Brain (organoid and tissue), 16 donors: ENCODE measurements at places on chromosomes 6 and 20.
A peak's percentile ranks its signal among the peaks of the same experiment; 100 is the strongest.

DNA sequence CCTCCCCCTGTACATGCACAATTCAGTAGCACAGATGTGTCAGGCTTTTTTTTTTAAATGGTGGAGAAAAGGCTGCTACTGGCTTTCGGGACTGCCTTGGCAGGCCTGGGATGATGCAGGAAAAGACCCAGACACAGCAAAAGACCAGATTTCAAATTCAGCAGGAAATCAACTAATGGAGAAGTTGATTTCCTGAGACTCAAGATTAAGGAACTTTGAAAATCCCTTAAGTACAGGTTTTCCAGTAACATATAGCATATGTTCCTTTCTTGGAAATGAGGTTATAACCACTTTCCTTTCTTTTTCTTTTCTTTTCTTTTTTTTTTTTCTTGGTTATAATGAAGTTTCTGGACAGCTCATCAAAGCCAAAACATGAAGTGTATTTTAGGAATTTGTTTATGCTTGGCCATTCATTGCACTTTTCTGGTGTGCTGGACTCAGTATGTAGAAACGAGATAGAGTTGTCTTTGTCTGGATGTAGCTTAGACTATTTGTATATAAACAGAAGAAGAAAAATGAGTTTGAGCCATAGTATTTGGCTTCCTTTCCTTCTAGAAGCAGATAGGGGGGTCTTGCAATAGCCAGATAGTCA lies 119.4 kb downstream of the SASH1 start:
- DNase-seq = no peak

DNA sequence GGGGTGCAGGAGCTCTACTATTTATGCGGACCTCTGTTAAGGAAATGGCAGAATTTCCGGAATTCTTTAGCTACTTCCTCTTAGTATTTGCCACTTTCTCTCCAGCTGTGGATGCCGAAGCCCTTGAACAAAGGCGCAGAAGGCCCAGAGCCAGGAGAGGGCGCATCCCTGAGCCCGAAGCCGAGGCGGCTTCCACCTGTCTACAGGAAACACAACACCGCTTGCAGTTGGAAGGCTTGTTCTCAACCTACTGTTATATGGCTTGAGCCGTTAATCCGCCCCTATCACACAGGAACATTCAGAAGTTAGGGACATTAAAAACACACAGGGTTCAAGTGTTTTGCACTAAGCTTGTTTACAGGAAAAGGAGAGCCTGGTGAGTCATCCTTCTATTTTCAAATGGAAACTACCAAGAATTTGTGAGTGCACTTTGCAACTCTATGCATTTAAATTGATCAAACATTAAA lies 417.1 kb downstream of the BCKDHB start:
- peak; percentile 33 for DNase-seq

- DNase-seq = no peak
Measured at GRCh38 chr6:157143890-157144798, 179.2 kb downstream of the TMEM242 start.

DNA sequence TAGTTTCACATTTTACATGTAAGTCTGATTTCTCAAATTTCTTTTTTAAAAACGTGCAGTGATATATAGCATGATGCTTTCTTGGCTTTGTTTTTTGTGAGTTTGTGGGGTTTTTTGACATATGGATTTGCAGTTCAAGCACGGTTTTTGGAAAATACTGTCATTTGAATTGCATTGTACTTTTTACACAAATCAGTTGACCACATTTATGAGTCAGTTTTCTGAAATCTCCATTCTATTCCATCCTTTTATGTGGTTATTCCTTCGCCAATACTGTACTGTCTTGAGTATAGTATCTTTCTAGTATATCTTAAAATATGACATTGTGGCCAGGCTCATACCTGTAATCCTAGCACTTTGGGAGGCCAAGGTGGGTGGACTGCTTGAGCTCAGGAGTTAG lies 890.0 kb upstream of the CITED2 start:
- DNase-seq = no peak

DNA sequence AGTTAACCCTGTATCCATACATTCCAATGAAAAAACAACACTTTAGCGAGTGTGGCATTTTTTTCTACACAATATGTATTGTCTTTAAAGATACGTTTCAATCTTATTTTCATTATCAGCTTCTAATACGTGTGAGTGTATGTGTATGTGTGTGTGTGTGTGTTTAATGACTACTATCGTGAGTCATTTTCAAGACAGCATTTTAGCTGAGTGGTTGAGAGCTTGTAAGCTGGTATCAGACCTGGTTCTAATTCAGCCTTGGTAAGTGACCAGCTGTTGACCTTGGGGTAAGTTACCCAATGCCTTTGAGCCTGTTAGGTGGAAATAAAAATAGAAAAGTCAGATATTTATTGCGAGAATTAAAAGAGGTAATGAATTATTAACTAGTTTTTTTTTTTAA lies 320.0 kb upstream of the NT5E start:
- no peak for DNase-seq

DNA sequence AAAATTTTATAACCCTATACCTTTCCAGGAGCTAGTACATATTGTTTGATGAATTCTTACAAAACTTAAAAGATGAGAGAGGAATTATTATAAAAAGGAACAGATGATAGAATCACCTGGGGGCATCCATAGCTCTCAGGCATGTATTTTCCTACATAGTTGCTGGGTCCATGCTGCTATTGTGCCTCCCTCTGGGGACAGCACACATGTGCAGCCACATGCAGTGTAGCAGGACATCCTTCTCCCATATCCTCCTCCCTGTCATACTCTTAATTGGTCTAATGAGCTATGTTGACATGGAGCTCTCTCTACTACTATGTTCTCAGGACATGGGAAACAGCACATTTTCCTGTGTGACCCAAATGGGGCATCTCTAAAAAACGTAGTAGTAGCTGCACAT lies 898.2 kb upstream of the MAP3K7 start:
- DNase-seq = no peak

GRCh38 chr6:62480544-62480943 lies 194.5 kb upstream of the KHDRBS2 start:
- no peak for DNase-seq

GRCh38 chr6:107330168-107330567 lies 129.2 kb downstream of the PDSS2 start:
- DNase-seq = no peak

DNA sequence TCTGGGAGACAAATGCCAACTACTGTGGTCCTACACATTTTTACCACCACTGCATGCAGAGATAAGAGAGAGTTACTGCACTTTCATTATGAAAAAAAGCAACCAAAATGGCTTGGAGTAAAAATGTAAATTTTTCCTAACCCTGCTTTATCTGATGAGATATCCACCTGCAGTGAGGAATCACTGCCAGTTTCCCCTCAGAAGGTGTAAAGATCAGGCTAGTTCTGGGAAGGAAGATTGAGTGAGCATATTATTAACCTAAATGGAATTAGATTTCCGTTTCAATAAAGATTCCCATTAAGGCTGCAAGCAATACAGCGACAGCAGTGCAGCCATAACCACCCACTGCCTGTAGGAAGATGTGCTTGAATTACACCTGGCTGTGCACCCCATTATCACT lies 84.9 kb downstream of the QRSL1 start:
- no peak for DNase-seq

GRCh38 chr20:16819483-16819882 lies 71.3 kb downstream of the OTOR start:
- DNase-seq = no peak

DNA sequence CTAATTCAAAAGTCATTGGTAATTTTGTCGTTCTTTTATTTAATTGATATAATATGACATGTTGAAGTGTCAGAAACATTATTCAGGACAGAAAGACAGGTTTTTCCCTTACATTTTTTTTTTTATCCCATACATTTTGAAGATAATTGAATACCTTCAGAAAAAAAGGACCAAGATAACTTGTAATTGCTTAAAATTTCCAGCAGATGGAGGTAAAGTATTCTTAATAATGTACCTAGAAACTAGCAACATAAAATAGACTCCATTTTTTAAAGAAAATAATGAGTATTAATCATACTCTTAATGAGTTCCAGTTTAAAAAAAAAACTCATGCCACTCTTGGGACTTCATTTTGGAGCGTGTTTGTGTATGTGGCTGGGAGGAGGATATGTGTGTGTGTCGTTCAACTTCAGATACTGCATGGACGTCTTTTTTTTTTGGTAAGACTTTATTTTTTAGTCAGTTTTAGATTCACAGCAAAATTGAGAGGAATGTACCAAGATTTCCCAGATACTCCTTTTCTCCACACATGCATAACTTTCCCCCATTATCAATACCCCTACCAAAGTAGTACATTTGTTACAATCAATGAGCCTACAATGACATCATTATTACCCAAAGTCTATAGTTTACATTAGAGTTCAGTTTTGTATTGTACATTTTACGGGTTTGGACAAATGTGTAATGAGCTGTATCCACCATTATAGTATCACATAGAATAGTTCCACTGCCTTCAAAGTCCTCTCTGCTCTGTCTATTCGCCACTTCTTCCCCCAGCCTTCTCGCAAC lies 79.4 kb downstream of the ROS1 start:
- peak; percentile 61 for DNase-seq

DNA sequence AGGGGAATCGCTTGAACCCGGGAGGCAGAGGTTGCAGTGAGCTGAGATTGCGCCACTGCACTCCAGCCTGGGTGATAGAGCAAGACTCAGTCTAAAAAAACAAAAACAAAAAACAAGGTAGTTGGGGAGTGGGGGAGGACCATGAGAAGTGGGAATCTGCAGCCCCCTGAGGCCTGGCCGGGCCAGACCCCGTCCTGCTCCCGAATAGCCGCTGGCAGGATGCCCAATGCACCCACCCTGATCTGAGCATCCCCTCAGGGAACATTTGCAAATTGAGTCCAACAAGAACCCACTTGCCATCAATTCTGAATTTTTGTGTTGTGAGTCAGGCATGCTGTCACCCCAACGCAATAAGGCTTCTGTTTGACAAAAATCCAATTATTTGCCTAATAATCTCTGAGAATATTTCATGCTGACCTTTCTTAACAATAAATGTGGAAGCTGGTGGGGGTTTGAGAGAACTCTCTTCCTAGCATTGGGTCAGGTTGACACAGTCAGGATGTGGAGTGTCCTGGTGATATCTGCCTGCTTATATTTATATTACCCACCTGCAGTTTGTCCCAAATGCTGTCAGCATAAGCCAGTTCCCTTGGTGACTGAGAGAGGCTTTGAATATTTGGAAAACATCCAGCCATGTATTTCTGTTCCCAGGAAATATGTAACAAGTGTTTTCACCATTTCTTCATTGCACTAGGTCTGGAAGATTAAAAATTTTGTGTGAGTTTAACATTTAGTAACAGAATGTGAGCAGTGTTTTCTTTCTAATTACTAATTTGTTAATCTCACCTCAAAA lies 28.4 kb upstream of the FRMD1 start:
- no peak for DNase-seq

DNA sequence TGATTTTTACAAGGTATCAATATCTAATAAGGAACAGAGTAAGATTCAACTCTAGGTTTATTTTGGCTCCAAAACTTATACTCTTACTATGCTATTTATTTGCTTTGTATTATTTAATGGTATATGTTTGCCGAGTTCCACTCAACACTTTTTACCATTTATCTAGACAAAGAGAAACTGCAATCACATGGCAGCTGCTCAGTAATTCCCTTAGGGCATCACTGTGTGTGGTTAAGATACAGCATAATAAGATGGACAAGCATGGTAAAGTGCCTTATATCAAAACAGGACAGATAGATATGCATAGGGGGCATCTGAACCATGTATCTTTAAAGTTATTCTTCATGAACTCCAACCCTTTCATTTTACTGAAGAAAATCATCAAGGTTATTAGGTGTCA lies 483.0 kb upstream of the ID4 start:
- no peak for DNase-seq

GRCh38 chr6:28880894-28881780 lies 42.6 kb downstream of the TRIM27 start:
- DNase-seq = peak; percentile 95

- peak; percentile 8 for DNase-seq
Measured at GRCh38 chr6:97282238-97282725, 734 bp downstream of the MMS22L start.

DNA sequence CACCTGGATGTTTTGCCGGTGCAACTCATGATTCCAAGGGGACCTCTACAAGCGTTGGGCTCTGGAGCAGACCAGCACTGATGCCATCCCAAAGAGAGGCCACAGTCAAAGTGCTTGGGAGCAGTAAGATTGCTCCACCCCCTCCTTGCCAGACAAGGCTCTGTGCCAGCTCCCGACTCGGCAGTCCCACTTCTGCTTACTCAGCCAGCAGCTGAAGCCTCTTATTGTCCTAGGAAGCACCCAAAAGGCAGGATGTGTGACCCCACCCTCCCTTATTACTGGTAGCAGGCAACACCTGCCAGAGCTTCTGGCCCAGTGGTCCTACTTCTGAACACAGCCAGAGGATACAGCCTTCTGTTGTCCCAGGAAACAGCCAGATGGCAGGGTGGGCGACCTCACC lies 614.2 kb downstream of the TENT5A start:
- no peak for DNase-seq

- no peak for DNase-seq
Measured at GRCh38 chr20:34956751-34957472, 1.2 kb downstream of the MYH7B start.

GRCh38 chr20:4444404-4444803 lies 277.3 kb upstream of the PRND start:
- DNase-seq = no peak

DNA sequence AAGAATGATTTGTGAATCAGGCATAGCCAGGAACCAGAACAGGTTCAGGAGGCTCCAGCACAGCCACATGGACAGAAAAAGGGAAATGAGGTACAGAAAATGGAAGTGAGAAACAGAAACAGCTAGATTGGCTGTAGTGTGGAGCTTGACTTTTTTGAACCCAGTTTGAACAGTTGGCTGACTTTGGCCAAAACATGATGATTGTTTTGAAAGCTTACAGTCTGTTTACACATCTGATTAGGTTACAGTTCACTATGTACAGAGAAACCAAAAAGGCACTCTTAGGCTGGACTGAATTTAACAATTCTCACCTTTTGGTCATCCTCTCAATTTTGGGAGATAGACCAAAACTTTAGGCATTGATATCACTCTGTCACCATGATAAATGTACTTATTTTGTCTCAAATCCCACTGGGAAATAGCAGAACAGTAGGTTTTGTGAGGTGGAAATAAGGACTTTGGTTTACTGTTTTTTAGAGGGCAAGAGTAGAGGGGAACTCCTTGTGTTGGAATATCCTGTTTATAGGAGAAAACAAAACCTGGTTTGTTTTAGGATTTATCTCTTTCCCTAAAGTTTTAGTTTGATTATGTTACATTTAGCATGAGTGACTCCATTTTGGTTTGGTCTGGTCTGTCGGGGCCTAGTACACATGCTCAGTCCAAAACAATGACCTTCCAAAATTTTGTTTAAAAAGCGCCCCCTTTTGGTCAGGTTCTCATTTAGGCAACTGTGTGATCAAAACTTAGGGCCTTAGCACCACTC lies 123.1 kb downstream of the OLIG3 start:
- no peak for DNase-seq

DNA sequence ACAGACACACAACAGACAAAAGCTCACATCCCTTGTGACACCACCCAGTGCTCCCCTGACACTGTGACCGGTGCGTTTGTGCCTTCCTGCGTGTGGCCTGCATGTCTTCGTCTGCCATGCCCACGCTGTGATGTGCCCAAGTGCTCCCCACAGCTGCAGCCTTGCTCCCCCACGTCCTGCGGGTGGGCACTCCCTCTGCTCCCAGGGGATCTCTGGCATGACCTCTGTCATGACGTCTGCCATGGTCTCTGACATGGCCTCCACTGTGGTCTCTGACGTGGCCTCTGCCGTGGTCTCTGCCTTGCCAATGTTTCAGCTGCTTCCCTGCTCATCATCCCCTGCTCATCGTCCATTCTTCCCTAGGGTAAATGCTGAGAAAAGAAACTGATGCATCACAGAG lies 200.9 kb downstream of the DLL1 start:
- DNase-seq = no peak
